Stimulated activated CD8-positive, alpha-beta memory T cell treated with anti-CD3 and anti-CD28 coated beads, Interleukin-7, amount 100 ng/mL, for 24 hours (primary cell): ENCODE measurements at places on chromosomes 11 and 22.

- DNase-seq: no peak
These were observed 37.5 kb downstream of the ATG16L2 start for GRCh38 chr11:72851726-72852125.

- no peak for DNase-seq
These were observed 57.6 kb downstream of the USP47 start for GRCh38 chr11:11899401-11899800.

DNA sequence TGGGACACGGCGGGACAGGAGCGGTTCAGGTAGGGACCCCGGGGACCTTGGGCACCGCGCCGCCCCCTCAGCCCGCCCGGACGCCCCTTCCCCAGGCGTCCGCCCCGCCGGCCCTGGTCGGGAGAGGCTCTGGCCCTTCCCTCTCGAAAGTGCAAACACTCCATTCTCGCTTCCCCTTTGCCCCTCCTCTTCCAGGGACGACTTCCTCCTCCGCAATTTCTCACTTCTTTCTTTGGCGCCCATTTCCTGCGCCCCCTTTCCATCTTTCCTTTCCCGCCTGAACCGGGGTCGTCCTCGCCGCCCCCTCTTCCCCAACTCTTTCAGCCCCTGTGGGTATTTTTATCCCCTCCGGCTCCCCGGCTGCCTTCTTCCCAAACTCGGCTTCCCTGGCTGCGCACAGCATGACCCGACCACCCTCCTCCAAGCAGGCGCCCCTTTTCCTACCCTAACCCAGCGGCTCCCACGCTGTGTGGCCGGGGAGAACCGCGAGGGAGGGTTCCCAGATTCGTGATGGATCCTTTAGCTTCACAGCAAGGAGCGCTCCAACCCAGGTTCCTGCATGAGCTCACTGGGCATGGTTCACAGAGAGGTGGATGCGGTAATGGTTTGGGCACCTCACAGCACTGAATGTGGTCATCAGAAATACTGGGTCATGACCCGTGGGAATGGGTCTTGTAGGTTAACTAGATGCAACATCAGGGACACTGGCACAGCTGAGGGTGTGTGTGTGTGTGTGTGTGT lies 689 bp downstream of the RAB39A start:
- no peak for DNase-seq

DNA sequence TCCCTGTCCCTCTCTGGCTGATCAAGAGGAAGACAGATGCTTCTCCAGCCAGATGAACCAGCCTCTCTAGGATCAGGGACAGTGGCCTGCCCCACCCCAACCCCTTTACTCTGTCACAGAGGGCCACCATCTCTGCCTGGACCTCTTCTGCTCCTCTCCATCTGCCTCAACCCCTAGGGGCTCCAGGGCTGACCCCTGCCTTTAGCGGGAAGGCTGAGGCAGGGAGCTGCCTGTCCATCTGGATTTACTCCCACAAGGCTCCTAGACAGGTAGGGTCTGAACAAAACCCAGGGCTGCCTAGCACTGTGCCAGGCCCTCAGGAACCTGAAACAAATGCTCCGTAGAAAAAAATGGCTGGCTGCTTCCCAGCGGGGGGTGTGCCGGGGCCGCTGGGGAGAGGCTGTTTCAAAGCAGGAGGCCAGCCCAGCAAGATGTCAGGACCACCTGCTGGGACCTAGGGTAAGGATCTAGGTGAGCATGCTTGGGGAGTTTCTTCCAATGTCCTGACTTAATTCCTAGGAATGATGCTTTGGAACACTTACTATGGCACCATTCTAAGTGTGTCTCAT lies 3.2 kb downstream of the CHST1 start:
- no peak for DNase-seq
